HS-27A (cell line): ENCODE measurements at places on chromosomes 5 and 9.

GRCh38 chr9:121625590-121625989 is 25.8 kb upstream of the DAB2IP start:
- no peak for DNase-seq

- DNase-seq = no peak
Measured at GRCh38 chr5:132689513-132689912, 15.7 kb downstream of the IL4 start.

GRCh38 chr5:141704782-141705297 is 22.8 kb upstream of the ARAP3 start:
- DNase-seq = no peak

DNA sequence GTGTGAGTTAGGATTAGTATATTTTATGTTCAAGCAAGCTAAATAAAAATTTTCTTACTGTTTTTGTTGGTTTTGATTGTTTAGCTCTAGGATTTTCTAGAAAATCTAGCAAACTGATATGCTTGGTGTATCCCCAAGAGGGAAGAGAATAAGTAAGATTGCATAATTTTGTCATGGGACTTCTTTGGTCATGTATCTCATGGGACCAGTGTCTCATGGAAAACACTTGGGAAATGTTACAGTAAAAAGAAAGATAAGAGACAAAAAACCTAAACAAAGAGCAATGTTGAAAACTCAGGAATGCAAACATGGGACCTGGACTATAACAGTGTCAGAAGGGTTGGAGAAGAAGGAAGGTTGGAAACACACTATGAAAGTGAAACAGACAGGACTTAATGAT is 119.4 kb downstream of the TLR4 start:
- no peak for DNase-seq

DNA sequence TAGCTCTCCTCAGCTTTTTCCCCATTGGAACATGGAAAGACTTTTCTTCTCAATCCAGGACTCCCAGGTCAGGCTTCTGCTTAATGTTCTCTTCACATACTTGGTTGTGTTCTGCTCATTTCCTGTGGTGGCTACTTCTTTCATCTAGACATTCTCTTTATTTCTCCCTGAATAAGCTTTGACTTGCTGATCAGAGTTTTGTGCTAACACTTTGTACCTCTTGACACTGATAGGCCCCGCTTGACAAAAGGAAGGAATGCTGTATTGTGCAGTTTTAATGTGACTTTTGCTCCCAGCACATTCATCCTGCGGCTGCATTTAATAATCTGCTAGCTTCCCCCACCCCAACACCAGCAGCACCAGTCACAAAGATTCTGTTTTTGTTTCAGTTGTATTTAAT is 90.9 kb upstream of the MINAR2 start:
- no peak for DNase-seq

DNA sequence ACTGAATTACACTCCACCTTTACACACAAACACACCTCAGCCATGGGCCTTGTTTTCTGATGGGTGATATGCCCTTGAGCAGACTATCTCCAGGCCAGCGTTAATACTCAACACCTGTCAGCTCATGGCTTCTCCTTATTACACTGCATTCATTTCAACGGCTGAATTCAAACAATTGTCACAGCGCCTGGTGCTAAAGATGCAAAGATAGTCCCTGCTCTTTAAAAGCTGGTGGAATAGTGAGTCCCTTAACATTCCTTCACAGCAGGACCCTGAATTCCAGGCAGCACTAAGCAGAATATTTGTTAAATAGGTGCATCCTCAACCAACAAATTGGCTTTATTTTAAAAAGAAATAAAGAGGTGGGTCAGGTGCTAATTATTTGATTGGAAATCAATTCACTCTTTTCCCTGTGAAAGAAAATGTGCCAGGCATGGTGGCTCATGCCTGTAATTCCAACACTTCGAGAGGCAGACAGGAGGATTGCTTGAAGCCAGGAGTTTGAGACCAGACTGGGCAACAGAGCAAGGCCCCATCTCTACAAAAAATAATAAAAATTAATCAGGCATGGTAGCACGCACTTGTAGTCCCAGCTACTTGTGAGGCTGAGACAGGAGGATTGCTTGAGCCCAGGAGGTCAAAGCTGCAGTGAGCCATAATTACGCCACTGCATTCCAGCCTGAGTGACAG is 155.7 kb upstream of the EFNA5 start:
- no peak for DNase-seq

- DNase-seq = no peak
Measured at GRCh38 chr9:122656378-122656777, 1.0 kb downstream of the OR1B1 start.

GRCh38 chr5:73709536-73710129 is 83.6 kb downstream of the ARHGEF28 start:
- DNase-seq = no peak

GRCh38 chr5:81233080-81233634 is at the start of gene CKMT2:
Gene CKMT2, plus strand, starts transcription at chr5:81233322. Its CDS starts 17,811 bp downstream, at chr5:81251133.
- DNase-seq = no peak

DNA sequence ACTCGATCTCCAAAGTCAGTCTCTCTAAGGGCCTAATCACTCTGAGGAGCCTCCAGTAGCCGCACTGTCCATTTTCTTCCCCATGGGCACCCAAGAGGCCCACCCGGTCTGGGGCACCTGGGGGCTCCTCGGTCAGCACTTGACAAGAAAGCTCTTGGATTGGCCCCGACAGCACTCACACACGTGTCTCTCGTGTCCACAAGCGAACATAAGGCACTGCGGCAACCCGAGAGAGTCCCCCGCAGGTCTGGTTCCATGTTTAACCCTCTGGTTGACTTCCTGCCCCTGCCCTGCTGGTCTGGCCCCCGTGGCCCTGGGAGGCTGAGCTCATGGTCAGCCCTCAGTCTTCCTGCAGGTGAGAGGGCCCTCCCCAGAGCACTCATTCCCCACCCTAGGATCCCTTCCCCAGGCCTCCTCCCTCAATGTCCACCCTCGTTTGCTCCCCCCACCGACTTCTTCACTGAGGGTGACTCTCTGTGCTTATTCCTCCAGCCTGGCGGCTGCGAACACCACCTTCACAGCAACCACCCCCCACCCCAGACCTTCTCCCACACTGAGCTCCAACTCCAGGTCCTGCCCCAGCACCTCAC is 16.3 kb upstream of the LRRC14B start:
- no peak for DNase-seq

- no peak for DNase-seq
Measured at GRCh38 chr5:60685028-60685427, 14.9 kb downstream of the DEPDC1B start.

DNA sequence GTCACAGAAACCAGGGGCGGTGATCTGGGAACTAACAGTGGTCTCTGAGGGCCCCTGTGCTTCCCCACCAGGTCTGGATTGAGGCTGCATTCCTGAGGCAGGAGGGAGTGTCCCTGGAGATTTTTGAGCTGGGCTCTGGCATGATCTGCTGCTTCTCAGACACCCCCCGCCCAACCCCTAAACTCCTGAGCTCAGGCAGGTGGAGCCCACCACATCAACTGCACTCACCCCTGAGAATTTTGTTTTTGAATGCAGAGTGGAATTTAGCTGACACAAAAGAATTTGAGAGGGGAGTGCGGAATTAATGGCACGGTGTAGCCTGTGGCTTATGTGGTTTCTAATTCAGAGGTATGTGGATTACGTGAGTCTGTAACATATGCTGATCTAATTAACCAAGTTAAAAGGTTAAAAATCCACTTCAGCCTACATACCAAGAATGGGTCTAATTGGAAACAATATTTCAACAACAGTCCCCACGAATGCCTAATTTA is 23.9 kb upstream of the CTSL start:
- no peak for DNase-seq

GRCh38 chr5:158816011-158816696 is 283.6 kb downstream of the EBF1 start:
- DNase-seq = no peak

DNA sequence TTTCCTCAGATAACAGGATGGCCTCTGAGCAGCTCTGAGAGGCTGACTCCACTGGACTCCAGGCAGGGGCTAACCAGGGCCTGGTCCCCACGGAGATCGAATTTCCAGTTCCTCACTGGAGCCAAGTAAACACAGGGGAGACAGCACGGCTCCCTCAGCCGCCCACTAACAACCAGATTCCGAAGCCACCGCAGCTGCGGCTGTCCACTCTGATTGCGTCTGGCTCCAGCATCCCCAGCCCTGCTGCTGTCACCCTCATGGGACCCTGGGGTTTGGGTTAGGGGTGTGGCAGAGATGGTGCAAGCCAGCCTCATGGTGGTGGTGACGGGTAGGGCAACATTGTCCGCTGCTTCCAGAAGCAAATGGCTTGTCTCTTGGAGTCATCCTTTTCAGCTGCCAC is 172.6 kb downstream of the RGS3 start:
- no peak for DNase-seq

- DNase-seq = no peak
Measured at GRCh38 chr9:122058051-122058450, 35.1 kb downstream of the TTLL11 start.

- DNase-seq = no peak
Measured at GRCh38 chr5:136087961-136088871, 44.4 kb upstream of the SMAD5 start.

DNA sequence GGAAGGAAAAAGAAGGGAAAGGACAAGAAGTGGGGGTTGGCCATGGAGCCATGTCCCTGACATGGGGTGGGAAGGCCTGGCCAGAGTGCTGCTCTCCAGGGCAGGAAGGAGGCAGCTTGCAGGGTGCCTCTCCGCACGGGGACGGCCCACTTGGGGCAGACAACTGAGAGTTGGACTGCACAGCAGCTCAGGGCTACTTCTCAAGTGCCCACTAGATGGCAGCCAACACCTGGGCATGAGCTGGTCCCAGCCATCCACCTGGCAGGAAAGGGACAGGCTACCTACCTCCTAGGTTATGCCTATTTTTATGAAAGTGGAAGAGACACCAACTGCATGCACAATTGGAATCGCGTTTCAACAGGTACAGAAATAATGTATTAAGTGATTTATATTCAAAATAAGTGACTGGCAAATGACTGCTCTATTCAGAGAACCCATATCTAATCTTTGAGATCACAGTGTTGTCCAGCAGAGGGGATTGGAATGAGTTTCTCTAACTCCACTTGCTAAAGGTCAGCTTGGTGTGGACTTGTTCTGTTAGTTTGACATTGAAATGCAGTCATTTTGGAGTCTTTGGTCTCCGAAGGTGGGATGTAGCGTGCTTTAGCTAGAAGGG is 113.4 kb downstream of the SYK start:
- no peak for DNase-seq

DNA sequence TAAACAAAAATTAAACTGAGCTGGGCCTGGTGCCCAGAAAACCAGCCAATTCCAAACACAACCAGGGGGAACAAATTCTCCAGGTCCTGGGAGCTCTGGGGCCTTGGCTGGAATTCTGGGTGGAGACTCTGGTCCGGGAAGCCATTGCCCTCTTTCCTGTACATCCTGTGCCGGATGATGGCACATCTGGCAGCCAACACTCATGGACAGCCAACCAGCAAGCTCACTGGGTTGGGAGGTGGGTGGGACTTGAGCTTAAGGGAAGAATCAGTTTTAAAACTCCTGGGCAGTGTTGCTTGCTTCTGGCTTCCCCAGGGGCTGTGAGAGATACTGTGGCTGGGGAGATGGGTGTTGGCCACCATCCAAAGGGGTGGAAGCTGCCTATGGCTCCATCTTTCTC is 56.1 kb downstream of the PCDH1 start:
- no peak for DNase-seq

DNA sequence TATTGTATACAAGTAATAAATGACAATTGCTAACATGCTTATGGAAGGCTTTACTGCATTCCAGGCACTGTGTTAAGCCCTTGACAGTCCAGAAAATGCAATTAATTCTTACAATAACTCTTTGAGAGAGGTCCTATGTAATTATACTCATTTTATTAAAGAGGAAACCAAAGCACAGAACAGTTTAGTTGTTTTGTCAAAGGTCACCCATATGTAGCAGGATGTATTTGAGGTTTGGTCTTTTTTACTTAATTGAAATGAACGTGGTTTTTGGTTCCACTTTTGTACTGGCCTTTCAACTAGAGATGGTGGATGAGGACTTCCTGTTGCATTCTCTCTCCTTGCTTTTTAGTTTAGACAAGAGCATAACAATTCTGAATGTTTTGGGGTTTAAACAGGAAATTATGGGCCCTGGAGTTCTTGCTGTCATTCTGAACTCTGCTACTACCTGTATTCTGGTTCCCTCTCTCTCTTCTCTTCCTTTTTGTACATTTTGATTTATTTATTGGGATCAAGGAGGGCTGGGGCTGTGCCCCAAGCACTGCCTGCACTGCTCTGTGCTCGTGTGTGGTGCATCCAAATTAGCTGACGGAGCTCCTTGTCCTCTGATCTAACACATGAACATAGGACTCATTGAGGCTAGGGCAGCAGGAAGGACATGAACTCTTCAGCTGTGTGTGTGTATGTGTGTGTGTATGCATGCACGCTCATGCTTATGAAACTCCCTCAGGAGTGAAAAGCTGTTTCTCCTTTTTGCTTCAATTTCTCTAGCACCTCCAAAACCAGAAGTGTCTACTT is 47.4 kb downstream of the SLC28A3 start:
- DNase-seq = no peak

- no peak for DNase-seq
Measured at GRCh38 chr9:33331377-33331891, 41.1 kb downstream of the NFX1 start.

- DNase-seq = no peak
Measured at GRCh38 chr5:113226116-113226736, 208.6 kb downstream of the TSSK1B start.

DNA sequence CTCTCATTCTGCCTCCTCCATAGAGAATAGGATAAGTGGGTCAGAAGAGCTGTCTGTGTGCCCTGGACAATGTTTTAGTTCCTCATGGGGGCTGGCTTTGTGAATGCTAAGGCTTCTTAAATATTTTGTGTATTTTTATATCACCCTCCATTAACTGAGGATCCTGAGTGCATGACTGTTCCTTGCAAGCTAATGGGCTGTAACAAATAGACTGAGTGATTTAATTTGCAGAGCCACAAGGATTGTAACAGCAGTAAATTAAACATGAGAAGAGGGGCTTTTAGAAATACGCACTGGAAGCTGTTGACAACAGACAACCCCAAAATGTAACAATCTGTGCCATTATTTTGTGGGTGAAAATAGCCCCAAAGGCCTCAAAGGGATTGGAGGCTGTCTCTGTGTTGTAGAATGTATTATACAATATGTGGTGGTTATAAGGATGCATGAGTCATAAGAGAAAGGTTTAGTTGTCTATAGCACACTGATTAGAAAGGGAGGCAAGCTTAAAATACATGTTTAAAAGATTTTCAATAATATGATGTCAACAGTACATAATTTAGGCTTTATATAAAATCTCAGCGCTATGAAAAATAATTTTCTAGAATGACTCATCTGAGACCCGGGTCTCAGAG is 152.7 kb upstream of the ACTBL2 start:
- DNase-seq = no peak

- DNase-seq = no peak
Measured at GRCh38 chr5:176726746-176727527, 79.7 kb downstream of the TSPAN17 start.

- DNase-seq = no peak
Measured at GRCh38 chr5:131664929-131665328, 29.9 kb upstream of the RAPGEF6 start.

DNA sequence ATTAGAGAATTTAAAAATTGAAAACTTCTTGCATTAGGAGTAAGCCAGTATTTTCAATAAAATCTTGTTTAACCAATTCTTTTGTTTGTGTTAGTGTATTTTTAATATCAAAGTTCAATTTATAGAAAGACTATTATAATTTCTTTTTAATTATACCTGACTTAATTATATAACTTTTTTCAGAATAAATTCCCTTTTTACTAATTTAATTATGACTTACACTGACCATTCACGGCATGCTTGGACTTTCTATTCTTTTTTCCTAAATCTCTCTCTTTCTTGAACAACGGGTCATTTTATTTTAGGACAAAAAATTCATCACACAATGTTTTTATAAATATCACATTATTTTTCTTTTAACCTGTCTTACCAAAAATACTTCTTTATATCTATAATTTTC is 555.3 kb upstream of the PTGER4 start:
- no peak for DNase-seq

GRCh38 chr9:8280811-8281210 is 481.2 kb upstream of the DMAC1 start:
- no peak for DNase-seq
